Calu3 (cell line): ENCODE measurements at places on chromosomes 1 and 21.

DNA sequence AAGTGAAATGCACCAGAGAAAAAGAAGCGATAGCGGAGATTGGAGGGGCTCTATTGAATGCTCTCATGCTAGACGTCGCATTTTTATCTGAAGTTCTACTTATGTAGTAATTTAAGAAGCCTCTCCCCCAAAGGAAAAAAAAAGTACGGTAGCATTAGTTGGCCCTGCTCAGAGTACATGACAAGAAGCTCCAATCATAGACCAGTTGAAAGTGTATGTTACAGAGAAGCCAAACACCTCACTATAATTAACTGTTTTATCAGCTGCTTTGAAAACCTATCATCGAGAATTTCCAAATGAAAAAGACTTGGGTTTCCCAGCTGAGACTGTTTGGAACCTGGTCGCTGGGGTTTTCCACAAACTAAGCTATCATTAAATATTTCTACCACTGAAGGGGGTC is 19.6 kb upstream of the OVAAL start:
- DNase-seq, result no peak

DNA sequence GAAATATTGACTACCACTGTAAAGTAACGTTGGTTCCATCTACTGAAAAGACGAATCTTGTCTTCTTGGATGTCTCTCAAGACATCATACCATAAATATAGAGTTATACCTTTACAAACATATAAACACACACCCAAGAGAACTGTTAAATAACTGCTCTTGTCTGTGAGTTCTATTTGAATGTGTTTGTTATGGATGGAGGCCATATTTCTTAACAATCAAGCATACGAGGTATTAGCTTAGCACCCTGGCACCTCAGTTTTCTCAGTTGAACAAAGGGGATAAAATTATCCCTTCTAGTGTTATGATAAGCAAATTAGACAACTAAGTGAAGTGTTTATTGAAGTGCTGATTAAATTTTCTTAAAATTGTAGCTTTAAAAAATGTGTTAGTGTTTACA is 336.6 kb upstream of the ZRANB2 start:
- DNase-seq, result no peak

DNA sequence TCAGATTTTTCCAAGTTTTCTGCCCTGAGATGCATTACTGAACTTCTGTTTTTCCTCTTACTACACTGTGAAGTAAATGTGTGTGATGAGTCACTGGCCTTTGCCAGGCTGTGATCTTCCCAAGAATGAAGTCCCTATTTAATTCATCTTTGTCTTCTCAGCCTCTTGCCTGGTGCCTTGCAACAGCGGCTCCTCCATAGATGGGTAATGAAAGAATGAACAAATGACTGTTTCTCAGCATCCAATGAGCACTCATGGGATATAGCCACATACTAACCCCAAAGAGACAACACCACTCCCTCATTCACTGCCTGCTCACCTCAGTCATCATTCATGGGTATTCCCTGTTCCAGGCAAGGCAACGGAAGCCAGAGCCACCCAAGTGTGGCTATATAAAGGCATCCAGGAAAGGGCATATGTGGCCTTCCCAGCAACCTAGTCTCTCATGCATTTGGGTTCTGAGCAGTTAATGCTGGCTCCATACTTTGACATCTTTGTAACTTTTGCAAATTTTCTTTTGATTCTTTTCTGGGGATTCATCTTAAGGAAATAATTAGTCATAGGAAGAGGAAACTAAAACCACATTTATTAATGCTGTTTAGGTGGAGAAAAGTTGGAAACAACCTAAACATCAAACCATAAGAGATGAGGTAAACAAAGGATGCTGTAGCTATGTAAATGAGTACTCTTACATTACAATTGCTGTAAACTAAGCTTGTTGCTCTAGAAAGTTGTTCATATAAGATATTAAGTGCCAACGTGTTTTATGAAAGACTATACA is 71.9 kb downstream of the HIVEP3 start:
- DNase-seq, result no peak

GRCh38 chr1:22289307-22289995 is 146.6 kb upstream of the WNT4 start:
- no peak for DNase-seq

DNA sequence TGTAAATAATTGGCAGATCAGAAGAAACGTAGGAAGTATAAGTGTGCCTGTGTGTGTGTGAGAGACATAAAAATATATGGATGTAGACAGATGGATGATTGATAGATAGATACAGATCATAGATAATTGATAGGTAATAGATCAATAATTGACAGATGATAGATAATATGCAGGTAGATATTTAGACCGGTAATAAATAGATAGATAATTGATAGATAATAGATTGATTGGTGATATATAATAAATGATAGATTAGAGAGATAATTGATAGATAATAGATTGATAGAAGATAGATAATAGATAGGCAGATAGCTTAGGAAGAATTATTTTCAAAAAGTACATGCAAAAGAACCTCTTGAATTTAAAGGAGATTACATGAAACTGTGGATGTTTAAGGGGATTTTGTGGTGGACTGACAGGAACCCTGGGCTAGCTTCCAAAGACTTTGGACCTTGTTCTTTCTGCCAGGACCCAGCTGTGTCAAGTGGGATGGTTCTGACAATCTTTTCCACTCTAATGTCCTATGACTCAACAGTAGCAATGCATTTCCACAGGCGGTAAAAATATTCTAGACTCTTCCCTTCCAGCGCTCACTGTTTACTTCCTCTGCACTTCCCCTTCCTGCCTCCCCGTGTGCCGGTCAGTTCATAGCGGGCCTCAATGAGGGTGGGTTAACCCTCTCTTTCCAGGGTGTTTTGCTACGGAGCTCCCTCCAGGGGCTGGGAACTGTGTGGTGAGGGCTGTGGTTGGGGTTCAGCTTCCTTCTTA is 39.4 kb downstream of the KCNJ15 start:
- DNase-seq, result no peak

DNA sequence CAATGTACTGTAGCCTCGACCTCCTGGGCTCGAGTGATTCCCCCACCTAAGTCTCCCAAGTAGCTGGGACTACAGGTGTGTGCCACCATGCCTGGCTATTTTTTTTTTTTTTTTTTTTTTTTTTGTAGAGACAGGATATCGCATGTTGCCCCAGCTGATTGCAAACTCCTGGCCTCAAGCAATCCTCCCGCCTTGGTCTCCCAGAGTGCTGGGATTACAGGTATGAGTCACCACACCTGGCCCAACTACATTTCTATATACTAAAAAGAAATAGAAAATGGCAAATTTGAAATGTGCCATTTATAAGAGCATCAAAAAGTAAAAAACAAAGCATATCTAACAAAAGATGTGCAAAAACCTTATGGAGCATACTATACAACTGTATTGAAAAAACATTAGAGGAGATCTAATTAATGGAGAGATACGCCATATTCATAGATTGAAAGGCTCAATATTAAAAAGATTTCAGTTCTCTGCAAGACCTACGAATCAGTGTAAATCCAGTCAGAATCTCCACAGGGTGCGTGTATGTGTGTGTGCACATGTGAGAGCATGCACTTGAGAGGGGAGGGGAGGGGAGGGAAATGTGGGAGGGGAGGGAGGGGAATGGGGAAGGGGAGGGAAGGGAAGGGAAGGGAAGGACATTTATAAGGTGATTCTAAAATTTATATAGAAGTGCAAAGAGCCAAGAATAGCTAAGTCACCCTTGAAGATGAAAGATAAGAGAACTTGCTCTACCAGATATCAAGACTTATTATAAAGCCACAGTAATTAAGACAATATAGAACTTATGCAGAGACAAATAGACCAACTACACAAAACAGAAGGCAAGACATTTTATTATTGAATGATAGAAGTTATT is 15.5 kb upstream of the PADI4 start:
- peak; percentile 51 for DNase-seq

DNA sequence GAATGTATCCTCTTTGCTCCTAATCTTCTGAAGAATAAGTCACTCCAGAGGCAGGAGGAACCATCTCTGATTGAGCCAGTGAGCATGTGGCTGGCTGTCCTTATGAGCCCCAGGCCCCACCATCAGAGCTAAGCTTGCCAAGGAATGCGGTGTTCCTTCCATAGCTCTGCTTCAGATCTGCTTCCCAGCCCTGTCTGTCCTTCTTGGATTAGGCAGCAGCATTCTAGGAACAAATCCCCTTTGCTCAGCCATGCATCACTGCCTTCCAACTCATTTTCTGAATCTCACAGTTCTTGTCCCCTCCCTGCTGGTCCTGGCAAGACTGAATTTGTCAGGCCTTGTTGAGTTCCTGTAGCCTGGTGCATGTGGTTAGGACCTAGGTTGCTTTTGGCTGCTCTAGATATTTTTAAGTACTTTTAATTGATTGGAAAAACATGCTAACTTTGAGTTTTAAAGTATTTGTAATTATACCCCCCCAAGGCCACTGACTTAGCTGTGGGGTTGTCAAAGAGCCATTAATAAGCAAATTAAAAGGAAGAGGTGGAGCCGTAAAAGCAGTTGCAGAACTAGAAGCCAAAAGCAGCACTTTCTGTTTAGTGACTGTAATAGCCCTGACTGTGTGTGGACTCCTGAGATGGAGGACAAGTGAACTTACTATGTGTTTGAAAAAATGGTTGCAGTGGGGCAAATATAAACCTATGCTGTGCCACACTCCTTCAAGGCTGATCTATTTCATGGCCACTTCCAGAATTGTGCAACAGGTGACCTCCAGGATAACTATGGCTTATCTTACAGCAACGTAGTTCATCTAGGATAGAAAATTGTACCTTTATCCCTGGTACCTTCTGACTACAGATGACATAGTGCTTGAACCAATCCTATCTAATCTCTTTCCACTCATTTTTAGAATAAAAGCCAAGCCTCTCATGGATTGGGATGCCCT is 61.3 kb upstream of the BACH1 start:
- no peak for DNase-seq

GRCh38 chr1:179968284-179968993 is 13.8 kb downstream of the CEP350 start:
- DNase-seq, result no peak

- no peak for DNase-seq
Observed at GRCh38 chr1:206047271-206047670, 5.7 kb upstream of the RHEX start.

DNA sequence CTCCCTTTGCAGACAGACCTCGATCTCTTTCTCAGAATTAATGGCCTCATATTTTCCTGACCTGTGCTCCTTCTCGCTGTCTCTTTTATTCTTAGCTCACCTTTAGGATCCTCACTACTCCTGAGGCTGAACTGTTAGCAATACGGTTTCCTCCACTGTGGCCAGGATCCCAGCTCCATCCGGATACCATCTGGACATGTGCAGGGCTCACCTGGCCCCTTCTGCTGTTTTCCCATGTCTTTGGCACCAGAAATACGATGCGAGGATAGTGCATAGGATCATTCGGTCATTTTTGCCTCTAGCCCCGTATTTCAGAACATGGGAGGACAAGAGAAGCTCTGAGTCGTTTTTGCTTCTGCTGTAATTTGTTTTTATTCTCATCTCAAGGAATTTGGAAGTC is 108.5 kb upstream of the KIF26B start:
- DNase-seq, result no peak

DNA sequence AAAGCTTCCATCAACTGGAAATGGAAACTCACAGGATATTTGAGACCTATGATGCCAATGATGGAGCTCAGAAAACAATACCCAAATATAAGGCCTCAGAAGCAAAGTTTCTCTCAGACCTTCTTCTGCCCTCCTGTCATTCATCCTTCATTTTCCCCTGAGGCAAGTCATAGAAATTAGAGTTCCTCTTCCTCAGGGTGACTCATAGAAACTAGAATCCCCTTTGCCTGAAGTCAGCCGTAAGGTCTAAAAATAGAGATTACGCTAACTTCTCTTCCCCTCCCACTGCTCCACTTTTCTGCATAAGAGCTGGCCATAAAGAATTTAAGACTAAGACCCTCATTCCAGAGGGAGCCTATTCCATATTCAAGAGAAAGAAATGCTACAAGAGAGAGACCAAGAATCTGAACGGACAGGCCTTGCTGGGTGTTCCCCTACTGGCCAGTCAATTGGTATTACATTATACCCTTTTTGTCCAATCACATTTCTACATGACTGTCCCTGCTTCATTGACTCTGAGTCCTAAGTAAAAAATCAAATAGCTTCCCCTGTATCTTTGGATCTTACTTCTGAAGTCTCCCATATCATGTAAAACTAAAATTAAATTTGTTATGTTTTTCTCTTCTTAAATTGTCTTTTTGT is 994.9 kb downstream of the ADGRL2 start:
- DNase-seq, result no peak

- DNase-seq, result no peak
Observed at GRCh38 chr1:35657851-35658250, 16.5 kb upstream of the PSMB2 start.

DNA sequence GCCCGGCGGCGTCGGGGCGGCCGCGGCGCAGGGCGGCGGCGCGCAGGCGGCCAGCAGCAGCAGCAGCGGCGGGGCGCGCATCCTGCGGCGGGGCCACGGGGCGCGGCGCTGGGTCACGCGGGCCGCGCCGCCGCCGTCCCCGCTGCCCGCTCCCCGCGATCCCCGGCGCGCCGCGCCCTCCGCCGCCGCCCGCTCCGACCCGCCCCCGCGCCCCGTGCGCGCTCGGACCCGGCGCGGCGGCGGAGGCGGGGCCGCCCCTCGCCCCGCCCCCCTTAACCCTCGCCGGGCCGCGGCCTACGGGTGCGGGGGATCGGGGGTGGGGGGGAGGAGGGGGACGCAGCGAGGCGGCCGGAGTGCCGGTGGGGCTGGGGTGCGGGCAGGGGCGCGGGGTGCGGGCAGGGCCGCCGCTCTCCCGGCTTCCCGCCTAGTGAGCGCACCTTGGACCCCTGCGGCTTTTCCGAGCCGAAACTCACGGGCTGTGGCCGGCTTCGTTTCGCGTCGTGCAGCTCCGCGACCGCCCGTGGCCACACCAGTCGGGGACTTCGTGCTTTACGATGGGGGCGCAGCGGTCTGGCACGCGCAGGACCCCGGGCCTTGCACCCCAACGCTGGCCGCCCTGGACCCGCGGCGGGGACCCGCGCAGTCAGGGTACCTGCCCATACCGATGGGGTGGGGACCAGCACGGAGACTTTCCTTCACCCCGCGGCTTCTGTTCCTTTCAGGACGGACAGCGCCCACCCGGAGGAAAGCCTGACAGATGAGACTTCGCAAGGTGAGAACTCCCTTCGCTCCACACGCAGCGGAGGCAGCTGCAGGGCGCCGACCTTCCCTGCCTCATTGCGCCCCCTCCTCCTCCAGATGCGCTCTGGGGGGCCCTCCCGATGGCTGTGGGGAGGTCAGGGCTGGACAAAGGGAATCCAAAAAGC is at the start of gene FNDC10:
Gene FNDC10 (minus strand): TSS at position 201 of the 926 bp plus-strand sequence. CDS start 120 bp downstream, at position 81.
- DNase-seq, result no peak

DNA sequence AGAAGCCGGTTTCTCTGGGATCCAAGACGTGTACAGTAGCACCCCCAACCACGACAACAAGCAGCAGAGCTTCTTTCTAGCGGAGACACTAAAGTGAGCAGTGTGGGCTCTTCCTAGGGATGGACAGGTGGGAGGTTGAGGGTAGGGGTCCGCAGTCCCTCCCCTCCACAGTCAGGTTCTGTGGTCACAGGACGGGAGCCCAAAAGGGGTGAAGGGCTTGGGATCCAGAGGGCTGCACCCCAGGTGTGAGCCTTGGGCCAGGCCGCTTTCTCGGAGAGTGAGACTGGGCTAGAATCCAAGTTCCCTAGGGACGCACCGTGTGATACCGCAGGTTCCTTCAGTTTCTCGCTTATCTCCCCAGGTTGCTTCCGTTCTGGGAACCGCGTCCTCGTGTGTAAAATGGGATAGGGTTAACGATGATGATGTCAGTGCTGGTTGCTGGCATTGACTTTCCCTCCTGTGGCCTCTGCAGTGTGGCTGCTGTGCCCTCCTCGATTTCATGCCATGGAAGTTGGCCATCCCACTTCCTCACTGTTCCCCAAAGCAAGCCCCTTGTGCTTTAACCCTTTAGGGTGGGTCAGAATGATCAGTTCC is 17.3 kb upstream of the SELENON start:
- no peak for DNase-seq

GRCh38 chr21:27104846-27105431 is 138.1 kb upstream of the ADAMTS5 start:
- no peak for DNase-seq

GRCh38 chr1:16440131-16440469 is 424 bp upstream of the NECAP2 start:
- no peak for DNase-seq
